GM23338 (cell line): ENCODE measurements at places on chromosomes 5 and 9. TPM values are rescaled to one million over a fixed set of nuclear protein-coding genes. Genes with fewer than 3 reads are reported as not detected.

TRIM7 gene
- 0.56 and 0.66 TPM in 2 replicates for total RNA-seq

ARID3C gene
- total RNA-seq, result 0.49 TPM in 1 of 2 replicates, not detected in the other

FAM78A gene
- total RNA-seq, result 2.1 and 2.2 TPM in 2 replicates

FCN2 gene
- total RNA-seq, result not detected in 2 replicates

DNA sequence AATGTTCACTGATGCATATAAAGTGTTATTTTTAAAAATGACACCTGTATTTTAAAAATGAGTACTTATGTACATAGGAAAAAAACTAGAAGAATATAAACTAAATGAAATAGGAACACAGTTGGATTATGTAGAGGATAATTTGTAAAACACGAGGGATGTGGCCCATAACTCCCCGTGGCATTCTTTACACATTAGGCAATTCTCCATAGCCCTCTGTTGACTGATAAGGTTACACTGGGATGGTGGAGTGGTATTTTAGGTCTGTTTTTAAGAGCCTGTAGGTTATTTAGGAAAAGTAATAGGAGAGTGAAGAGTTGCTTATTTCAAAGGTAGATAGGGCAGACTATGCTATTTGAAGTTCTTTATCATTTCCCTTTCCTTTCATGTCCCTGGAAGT, 1.8 kb downstream of the CAVIN4 start:
- no peak for DNase-seq

ACSL6 gene
- 3.6 and 4.6 TPM in 2 replicates for total RNA-seq

SHOC1 gene
- not detected in 2 replicates for total RNA-seq

SAXO1 gene
- not detected in 2 replicates for total RNA-seq

DNA sequence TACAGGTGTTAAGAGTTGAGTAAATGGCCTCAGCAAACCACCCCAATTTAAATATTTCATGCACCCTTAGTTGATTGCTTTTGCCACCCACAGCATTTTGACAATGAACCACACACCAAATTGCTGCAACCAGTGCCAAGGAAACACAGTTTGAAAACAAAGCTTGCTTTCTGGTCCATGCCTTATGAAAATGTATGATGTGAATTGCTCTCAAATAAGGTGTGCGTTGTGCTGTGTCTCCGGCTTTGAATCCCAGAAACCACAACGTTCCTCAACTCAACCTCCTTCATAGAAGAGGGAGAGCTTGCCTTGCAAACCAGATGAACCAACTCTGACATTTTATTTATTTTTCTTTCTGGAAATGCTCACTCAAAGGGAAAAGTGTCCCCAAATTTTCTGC, 762.7 kb downstream of the TLE1 start:
- no peak for DNase-seq

- no peak for DNase-seq
Observed at GRCh38 chr9:95870906-95871305, 4.6 kb upstream of the ERCC6L2 start.

DNA sequence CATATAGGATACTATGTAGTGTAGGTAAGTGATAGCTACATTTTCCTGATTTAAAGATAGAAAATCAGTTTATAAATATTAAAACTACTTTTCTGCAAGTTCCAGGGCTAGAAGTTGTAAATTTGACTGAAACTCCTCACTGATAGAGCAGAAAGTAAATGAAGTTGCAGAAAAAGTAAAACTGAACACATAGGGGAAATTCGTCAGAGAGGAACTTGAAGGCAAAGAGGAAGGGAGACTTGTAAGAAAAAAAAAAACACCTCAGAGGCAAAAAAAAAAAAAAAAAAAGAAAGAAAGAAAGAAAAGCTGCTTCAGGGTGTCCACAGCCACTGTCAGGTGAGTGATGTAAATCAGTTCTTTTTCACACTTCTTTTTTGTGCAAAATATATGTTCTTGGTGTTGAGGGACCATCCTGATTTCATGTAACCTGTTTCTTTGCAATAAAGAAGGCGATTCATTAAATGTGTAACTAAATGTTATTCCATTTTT, 336.2 kb upstream of the ZNF462 start:
- DNase-seq, result no peak

DNA sequence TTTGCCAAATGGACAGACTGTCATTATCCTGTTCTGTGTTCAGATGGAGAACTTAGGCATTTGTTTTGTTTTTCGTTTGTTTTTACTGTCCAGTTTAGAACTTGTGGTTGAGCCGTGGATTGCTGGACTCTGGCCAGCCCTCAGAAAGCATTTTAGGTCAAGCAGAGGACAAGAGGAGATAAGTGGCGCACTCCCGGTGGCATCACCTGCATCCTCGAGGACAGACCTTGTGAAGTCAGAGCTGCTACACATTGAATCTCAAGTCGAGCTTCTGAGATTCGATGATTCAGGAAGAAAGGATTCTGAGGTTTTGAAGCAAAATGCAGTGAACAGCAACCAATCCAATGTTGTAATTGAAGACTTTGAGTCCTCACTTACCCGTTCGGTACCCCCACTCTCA, 8.9 kb downstream of the MTRR start:
- DNase-seq, result no peak

HCN1 gene
- total RNA-seq, result 6.9 and 7.4 TPM in 2 replicates

DNA sequence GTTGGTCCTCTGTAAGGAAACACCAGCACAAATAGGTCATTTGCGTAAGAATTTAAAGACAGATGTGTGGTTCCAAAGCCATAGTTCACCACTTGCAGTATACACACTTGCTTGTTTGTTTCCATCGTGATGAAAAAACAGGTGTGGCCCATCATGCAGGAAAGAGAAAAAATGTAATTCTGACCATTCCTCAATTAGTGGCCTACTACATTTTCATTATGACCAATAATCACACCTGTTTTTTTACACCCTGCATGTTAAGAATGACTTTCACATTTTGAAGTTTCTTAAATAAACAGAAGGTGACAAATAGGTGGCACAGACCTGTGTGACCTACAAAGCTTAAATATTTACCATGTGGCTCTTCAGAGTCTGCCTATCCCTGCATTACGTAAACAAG, 2.2 kb upstream of the ICE1 start:
- DNase-seq, result no peak

GRCh38 chr5:11180890-11181289, 419.9 kb upstream of the DAP start:
- no peak for DNase-seq

TIMD4 gene
- not detected in 2 replicates for total RNA-seq
